NCI-H2171 treated with DMSO at 0.1 percent for 48 hours (cell line): ENCODE measurements at places on chromosomes 2 and 18.

GRCh38 chr2:70641263-70641784 is 87.7 kb upstream of the TGFA start:
- no peak for DNase-seq

DNA sequence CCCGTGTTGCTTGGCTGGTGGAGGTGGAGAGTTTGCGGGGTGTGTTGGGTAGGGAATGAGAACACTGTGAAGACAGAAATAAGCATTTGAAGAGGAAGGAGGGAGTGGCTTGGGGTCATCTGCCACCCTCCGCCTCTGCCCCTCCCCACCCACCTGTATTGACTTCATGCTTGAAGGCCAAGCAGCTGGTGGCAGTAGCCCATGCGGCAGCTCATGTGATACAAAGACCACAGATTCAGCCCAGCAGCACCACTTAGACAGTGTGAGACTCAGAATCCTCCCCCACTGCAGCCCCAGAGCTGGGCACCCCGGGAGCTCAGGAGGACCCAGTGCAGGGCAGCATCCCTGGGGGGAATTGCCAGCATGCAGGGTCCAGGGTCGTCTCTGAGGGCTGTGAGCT is 15.4 kb downstream of the NPPC start:
- DNase-seq, result no peak

- DNase-seq, result no peak
Observed at GRCh38 chr2:53787614-53788289, 908 bp downstream of the ERLEC1 start.

DNA sequence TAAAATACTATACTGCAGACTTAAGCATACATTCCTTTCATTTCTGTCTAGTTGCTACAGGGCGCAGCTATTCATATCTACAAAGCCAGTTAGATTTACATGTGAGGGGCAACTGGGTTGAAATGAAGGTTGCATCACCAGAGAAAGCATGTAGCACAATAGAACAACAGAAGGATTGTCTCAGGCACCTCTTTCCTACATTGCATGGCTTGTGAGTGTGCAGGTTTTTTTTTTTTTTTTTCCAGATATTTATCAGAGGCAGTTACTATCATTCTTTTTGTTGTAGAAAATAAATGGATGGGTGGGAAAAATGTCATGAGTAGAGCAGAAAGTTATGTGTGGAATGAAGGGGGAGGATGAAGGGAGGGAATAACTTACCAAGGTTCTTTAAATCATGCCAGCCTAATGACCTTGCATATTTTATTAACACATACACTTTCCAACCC is 86.8 kb downstream of the ERBB4 start:
- no peak for DNase-seq

- no peak for DNase-seq
Observed at GRCh38 chr2:213066443-213066743, 85.0 kb downstream of the IKZF2 start.

- DNase-seq, result no peak
Observed at GRCh38 chr2:69509011-69509749, 71.9 kb upstream of the NFU1 start.

DNA sequence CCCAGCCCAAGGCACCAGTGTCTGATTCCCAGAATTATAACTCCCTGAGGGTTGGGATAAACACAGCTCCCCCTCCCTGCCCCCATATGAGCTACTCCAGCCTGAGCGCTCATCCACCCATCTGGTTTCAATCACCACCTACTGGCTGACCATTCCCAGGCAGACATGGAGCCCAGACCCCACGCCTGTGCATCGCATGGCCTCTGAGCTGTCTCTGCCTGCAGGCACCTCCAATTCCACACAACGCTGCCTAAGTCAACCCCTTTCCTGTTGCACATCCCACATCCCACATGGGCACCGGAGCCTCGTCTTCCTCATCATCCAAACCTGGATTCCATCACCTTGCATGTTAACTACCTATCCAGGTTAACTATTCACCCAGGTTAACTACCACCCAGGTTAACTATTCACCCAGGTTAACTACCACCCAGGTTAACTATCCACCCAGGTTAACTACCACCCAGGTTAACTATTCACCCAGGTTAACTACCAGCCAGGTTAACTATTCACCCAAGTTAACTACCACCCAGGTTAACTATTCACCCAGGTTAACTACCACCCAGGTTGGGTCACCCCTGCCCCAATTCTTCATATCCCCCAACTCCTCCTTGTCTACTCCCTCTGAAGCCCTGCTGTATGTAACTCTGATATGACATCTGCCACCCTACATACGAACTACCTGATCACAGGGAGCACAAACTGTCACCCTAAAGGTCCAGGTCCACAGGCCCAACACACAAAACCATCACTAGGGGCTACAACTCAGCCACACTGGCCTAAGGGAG is 47.8 kb downstream of the TEX51 start:
- no peak for DNase-seq

GRCh38 chr2:134110532-134110931 is 143.3 kb upstream of the MGAT5 start:
- DNase-seq, result no peak

GRCh38 chr2:79892123-79892522 is 379.3 kb downstream of the CTNNA2 start:
- DNase-seq, result no peak

DNA sequence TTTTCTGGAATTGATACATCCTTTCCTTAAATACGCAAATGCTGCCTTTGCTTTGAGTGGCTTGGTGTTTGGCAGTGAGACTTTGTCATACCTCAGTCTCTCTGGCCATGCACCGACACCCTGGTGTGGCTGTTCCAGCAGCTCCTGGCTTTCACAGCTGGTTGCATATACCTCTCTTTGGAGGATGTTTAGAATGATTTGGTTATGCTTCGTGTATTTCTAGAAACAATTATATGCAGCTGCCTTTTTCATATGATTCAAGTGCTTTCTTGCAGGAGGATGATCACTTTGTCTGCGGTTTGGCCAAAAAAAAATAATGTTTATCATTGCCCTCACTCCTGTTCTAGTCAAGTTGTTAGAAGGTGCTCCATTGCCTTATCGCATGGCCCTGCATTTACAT is 95.0 kb upstream of the EML6 start:
- DNase-seq, result no peak

GRCh38 chr2:183868707-183869106 is 729.6 kb upstream of the ZNF804A start:
- DNase-seq, result no peak

GRCh38 chr2:44952806-44953498 is 11.4 kb downstream of the SIX3 start:
- no peak for DNase-seq

GRCh38 chr18:21389903-21390302 is 147.9 kb downstream of the GREB1L start:
- DNase-seq, result no peak

DNA sequence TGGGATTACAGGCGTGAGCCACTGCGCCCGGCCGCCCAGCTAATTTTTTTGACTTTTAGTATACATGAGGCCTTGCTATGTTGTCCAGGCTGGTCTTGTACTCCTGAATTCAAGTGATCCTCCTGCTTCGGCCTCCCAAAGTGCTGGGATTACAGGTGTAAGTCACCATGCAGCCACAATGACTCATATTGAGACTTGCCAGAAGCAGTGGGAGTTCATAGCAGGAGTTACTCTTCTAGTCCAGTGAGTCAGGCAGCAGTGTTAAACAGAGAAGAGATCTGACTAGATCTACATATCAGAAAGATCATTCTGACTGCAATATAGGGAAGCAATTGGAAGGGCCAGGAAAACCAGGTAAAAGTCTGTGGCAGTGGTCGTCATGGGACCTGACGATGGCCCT is 1.5 kb upstream of the FLACC1 start:
- DNase-seq, result no peak

GRCh38 chr2:231199219-231199618 is 788 bp downstream of the ARMC9 start:
- DNase-seq, result no peak

DNA sequence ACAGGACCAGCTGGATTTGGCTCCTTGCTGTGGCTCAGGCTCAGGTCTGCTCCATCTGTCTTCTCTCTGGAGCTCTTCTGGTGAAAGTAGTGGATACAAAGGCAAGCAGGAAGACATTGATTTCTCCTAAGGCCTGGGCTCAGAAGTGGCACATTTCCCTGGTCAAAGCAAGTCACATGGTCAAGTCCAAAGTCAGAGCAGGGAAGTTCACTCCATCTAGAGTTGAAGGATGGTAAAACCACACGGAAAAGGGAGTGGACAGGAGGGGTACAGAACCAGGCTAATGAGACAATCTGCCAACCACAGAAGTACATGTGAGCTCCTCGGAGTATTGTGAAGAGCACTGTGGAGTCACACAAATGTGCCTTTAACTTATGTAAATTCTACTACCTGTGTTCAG is 66.1 kb downstream of the MARCO start:
- DNase-seq, result no peak

- DNase-seq, result no peak
Observed at GRCh38 chr2:66202586-66202985, 232.3 kb upstream of the MEIS1 start.

- DNase-seq, result no peak
Observed at GRCh38 chr2:162928356-162928755, 89.8 kb upstream of the KCNH7 start.
